ENCODE measurements at places on chromosomes 1 and 21.

GRCh38 chr1:92430030-92430429 is 56.7 kb downstream of the GFI1 start:
- DNase-seq, result no peak

- DNase-seq, result no peak
These were observed 1.0 kb downstream of the OLFML2B start for GRCh38 chr1:162022626-162023025.

DNA sequence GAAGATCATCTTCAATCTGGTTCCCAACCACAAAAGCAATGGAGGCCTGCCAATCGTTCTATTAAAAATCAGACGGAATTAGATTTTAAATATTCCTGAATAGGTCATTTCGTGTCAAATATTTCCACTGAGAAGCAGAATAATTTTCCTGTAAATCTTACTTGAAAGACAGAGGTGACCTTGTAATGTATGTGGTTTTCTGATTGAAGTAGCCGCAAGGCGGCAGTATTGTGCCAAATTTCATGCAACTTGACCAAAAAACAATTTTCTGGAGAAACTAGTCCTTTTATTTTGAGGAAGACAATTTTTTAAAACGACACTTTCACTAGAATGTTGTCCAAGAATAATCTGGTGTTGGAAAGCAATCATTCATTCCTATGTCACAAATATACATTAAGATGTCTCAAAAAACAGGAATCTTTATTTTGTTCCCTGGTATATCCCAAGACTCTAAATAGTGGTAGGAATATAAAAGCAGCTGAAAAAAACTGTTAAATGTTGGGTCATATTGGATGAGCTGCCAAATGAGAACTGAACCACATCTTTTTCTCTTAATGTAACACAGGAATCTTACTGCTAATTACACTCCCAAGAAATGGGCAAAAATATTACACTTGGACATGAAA is 33.6 kb downstream of the SPAG17 start:
- peak; percentile 2 for DNase-seq

- DNase-seq, result no peak
These were observed 232.3 kb downstream of the GRIK3 start for GRCh38 chr1:36802018-36802417.

DNA sequence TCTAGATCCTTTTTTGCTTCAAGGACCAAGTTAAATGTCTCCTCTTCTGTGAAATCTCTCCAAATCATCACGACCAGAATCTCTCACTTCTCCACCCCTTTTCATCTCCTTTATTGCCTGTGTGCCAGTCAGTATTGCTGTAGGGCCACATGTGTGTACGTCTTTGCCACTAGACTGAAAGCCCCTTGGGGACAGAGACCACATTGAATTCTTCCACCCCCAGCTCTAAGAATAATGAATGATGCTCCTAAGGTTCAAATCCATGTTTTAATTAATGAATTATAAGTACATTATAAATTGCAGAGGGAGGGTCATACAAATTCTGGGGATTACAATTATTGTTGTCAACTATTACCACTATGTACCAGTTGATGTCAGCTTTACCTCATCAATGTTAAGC is 343.8 kb downstream of the USP25 start:
- DNase-seq, result no peak

DNA sequence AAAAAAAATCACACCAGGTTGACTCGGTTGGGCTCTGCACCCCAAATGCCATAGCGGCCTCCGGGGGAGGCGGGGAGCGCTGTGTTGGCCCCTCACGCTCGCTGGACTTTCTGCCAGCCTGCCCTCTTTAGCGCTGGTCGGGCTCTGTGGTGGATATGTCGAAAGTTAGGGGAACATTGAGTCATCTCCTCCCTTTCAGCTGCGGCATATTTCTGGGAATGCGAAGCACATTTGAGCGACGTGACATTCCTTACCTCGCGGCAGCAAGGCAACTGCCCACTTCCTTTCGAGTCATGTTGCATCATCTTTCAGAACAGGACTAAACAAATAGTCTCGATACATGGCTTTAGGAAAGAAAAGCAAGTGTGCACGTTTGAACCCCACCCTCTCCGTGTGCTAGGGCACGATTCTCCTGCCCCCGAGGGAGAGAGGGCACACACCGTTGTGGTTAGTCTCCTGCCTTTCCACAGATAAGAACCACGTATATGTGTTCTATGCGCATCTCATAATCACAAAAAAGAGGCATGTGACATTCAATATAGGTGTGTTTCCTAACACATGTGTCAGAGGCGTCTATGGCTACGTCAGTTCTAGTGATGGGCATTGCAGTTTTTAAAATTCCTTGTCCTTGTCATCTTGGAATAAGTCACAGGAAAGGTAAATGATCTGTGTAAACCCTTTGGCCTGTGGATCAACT is 105.9 kb upstream of the SLC45A1 start:
- DNase-seq, result no peak
